ENCODE measurements at places on chromosomes 5 and 9.

DNA sequence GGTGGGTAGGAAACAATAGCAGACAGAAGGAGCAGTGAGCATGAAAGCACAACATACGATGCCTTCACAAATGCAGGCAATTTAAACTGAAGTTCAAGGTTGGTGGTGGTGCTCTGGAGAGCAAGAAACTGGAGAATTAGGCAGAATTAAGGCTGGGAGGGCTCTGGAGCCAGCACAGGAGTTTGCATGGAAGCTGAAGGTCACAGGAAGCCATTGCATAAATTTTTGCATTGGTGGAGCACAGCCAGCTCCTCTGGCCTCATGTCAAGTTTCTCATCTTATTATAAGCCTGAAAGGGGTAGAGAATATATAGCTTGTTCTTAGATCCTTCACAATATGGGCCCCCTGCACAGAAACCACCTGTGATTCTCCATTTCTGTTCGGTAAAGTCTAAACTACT, 207.4 kb downstream of the PAPPA start:
- no peak for DNase-seq

DNA sequence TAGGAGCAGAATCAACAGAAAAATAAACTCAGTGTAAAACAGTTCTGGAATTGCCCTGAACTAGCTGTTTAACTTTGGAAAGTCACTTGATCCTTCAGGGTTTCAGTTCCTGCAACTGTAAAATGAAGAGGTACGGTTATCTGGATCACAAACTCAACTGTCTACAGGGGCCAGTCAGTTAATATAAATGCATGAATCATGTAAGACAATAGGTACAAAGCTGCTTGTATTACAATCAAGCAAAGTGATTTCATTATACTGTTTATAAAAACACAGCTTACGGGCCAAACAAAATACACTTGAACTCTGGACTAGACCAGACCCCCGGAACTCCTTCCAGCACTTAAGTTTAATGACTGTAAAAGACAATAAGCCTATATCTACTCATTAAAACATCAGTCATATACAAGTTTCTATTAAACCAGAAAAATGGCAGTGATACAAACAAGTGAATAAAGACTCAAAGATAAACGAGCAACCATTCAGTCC, 73.0 kb downstream of the MRPS27 start:
- DNase-seq, result no peak

DNA sequence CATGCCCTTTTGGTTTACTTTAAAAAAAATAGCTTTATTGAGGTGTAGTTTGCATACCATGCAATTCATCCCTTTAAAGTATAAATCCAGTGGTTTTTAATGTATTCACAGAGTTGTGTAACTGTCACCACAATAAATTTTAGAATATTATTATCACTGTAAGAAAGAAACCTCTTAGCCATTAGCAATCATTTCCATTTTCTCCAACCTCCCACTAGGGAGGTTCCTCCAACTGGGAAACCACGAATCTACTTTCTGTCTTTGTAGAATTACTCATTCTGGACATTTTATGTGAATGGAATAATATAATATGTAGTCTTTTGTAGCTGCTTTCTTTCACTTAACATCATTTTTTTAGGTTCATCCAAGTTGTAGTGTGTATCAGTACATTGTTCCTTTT, 43.5 kb downstream of the UNC13B start:
- DNase-seq, result no peak

GRCh38 chr9:88658311-88658822, 123.4 kb downstream of the NXNL2 start:
- DNase-seq, result peak; percentile 12

DNA sequence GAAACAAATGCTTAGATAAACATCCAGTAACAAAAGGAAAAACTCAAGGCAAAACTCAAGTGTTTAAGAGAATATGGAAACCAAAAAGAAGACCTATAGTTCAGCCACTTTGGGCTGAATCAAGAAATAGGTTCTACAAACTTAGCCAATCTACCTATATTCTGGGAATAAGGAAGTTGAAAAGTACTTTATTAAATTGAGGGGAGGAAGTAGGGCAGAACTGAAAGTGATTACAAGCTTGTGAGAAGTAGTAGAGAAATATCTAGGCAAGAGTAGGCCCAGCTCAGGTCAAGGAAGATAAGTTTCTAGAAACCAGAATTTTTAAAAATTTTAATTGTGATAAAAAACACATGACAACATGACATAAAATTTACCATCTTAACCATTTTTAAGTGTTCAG, 384.8 kb upstream of the PCSK5 start:
- DNase-seq, result no peak

DNA sequence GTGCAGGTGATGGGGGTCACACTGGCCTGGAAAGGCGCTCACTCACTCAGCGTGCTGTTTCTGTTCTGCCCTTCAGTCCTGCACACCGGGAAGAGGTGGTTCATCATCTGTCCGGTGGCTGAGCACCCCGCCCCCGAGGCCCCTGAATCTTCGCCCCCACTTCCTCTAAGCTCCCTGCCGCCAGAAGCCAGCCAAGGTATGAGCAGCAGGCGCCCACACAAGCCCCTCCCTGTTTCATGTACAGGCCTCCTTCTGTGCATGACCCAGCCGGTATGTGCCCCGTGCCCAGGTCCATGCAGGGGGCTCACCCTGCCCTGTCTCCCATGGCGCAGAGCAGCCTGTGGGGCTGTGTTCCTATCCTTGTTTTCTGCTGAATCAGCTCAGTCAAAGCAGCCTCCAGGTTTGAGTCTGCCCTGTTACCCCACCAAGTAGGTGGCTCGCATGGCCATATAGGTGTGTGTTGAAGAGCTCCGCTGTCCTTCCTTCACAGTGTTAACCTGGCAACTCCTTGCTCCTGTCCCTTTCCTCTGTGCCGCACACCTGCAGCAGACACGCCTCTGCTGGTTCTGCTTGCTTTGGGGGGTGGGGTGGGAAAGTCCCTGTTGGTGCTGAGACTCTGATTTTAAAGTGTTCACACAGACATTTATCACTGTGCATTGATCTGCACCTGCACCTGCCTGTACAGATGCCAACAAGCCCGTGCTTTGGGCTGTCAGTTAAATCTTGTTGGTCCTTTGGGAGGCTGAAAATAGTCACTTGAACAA, 84.8 kb downstream of the WNK2 start:
- DNase-seq, result no peak

- no peak for DNase-seq
Measured at GRCh38 chr5:13505326-13505725, 439.2 kb downstream of the DNAH5 start.

DNA sequence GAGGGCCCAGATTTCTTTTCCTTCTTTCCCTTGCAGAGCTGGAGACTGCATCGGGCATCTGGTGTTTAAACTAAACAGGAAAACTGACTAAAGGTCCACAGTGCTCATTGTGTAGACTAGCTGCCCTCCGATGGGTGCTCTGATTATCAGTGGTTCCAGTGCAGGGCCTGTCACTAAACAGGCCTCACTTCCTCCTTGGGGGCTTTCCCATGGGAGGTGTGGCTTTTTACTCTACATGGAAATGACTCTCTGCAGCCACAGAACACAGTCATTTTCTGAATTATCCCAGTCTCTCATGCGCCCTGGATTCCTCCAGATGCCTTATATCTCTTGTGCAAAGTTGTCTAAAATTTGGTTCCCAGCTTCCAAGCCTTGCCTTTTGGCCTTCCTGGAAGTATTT, 199.2 kb downstream of the TRIO start:
- no peak for DNase-seq

GRCh38 chr5:91865915-91866314, 482.8 kb upstream of the ARRDC3 start:
- no peak for DNase-seq

DNA sequence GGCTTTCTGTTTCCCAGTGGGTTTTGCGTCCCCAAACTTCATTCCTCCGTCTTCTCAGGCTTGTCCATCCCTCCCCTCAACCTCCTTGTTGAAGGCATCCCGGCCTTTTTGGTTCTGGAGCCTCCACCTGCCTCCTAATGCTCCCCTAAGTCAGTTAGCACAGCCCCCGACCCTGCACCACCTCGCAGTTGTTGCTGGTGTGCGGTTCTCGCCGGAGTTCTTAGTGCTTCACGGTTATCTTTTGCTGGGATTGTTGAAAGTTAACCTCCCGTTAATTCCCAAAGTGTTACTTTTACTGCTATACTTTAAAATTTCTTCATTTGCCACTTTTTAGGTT, 447 bp downstream of the UBLCP1 start:
- DNase-seq, result no peak

Data from epithelial cell of prostate (primary cell).